ENCODE measurements at places on chromosomes 6 and 20.

- DNase-seq, result no peak
Observed at GRCh38 chr6:38153076-38153797, 333.7 kb downstream of the ZFAND3 start.

DNA sequence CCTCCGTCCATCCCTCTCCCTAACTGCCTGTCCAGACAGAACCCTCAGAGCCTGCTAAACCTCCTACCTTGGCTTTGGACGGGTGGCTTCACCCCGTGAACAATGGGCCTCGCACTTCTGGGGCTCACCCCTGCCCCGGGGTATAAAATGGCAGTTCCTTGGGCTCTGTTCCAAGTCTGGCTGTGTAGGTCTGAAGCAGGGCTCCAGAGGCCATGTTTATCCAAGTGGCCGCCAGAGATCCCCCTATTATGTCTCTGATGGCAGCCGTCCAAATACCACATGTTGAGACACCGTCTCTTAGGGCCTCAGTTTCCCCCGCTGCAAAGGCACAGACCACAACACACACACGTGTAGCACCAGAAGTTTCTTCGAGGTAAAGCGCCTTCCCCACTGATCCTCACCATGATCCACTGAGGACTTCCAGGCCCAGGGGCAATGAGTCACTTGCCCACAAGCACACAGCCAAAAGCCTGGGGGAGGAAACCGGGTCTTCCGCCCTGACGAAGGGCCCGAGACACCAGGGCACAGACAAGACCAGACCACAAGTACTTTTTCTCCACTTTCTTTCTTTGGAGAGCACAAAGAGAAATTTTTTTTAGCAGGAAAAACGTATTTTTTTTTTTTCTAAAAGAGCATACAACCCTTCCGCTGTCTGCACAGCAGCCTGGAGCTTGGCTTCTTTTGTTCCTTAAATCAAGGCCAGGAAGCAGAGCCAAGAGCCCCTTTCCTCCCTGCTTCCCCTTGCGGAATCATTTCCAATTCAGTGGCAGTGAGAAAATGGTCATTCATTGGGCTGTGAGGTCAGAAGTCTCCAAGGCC is 11.8 kb downstream of the CPNE5 start:
- no peak for DNase-seq

DNA sequence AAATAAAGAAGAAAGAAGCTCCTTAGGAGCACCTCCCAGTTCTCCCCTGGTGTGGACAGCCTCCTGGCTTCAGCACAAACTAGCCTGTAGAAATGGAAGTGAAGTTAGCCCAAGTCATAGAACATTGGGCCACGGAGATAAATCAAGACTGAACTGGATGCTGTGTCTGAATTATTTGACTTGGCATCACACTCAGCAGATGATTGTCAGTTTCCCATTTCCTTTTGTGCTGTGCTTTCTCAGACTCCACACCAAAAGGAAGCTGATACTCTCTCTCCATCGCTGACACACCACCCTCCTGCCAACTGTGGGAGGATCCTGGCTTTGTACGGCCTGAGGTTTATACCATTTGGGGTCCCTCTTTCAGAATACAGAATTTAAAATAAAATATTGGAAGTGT is 209.8 kb downstream of the TFAP2A start:
- no peak for DNase-seq

DNA sequence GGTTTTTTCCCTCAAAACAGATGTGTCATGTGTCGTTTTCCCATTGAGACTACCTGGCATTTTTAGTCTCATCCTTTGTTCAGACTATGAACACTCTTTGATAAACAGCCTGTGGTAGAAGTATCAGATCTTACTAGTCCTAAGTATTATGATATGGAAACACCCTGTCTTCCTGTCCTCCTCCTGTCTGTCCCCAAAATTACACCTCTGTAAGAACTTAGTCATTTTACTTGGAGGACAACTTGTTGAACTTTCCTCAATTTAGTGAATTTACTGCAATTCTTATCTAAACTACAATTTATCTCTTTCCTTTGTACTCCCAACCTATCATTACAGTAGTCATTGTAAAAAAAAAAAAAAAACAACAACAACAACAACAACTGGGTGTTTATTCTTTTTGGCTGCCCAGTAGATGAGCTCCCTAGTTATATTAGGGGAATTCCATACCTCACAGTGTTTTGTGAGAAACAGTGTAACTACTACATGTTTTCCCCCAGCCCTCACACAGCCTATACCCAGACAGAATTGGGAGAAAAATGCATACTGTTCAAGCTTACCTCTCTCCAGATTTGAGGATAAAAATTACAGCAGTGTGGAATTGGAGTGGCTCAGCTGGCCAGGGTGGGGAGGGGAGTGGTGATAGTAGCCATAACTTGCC is 18.5 kb upstream of the ERVFRD-1 start:
- DNase-seq, result no peak

GRCh38 chr6:105620878-105621277 is 218.0 kb upstream of the PREP start:
- DNase-seq, result no peak

- no peak for DNase-seq
Observed at GRCh38 chr6:1015825-1016224, 296.1 kb upstream of the FOXQ1 start.

DNA sequence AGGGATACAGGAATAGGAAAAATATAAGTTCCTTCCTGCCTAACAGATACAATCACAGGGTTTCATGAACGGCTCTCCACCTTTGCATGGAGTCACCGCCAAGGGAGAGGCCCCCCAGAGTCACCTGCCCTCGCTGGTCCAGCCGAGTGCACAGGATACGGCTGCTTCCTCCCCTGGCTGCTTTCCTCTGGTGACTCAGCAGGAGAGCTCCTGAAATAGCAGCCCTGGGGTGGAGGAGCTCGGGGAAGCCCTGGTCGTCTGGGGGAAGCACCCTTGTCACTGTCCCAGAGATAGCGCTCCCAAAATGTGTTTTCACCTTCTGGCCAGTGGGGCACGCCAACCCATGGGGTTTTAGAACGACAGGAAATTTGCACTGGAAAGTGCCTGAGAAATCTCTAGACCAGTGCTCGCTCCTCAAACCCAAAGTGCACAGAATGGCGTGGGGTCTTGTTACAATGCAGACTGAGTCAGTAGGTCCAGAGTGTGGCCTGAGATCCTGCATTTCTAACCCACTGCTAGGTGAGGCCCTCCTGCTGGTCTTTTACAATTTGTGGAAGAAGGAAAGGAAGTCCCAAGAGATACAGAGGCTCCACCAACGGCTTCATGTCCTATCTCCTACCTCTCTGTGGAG is 35.9 kb upstream of the FAM50B start:
- no peak for DNase-seq

DNA sequence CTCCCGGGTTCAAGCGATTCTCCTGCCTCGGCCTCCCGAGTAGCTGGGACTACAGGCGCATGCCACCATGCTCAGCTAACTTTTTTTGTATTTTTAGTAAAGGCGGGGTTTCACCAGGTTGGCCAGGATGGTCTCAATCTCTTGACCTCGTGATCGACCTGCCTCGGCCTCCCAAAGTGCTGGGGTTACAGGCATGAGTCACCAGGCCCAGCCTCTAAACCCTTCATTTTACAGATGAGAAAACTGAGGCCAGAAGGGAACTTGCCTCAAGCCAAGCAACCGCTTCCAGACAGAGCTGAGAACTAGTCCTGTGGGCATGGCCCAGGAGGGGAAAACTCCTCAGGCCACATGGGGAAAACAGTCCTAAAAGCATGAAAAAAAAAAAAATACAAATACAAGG is 47.1 kb downstream of the ZMYND8 start:
- DNase-seq, result no peak

DNA sequence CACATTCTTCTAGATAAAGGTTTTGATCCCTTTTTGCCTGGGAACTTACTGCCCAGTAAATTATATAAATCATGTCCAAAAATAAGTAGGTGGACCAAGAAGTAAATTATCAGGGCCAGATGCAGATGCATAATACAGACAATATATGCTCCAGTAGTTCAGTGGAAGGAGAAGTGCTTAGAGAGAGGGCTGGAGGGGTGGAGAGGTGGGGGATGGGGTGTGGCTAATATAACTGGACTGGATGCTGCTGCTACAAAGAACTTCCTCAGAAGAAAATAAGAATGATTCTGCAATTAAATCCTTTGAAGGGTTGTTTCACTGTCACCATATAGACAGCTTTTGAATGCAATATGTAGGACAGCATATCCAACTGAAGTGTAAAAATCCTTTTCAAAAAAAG is 14.8 kb upstream of the TFAP2D start:
- no peak for DNase-seq

- DNase-seq, result no peak
Observed at GRCh38 chr20:25508083-25508770, 77.1 kb downstream of the NINL start.

DNA sequence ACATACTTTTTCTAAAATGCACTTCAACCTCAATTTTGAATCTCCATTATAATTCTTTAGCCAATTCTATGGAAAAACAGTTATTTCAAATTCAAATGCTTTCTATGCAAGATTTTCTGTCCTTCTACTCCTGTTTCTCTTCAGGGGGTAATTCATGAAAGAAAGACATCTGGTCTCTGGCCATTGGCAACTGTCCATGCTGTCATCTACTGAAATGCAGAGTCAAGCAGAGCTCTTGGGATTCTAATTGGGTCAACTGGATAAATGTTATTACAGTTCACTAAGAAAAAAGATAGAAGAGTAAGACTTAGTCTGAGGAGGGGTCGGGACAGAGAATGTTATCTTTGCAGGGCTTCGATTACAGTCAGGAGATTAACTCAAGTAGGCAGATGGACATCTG is 22.0 kb upstream of the BMP5 start:
- no peak for DNase-seq

DNA sequence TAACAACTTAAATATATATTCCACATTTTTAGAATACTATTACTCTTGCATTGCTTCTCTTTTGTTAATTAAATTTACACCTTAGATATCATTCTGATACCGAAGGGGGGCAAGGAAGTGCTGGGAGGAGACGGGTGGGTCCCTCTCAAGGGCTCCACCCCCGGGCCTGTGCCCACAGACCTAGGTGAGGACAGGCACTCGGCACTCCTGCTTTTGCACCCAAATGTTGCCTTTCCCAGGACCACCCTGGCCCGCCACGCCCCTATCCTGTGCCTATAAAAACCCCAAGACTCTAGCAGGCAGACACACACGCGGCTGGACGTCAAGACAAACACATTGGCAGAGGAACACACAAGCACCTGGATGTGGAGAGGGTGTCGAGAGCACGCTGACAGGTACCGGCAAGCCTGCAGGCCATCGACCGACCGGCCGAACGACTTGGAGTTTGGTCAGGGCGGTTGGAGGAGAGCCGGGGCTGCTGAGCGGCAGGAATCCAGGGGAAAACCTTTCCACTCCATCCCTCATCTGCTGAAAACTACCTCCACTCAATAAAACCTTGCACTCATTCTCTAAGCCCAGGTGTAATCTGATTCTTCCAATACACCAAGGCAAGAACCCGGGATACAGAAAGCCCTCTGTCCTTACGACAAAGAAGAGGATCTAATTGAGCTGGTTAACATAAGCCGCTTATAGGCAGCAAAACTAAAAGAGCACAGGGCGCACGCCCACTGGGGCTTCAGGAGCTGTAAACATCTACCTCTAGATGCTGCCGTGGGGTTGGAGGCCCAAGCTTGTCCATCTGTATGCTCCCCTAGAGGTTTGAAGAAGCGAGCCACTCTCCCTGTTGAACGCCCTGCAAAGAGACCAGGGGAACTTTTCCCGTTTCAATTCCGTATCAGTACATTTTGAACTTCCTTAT is 197.4 kb upstream of the PRSS16 start:
- no peak for DNase-seq

- no peak for DNase-seq
Observed at GRCh38 chr6:141846639-141847038, 286.1 kb upstream of the GJE1 start.

GRCh38 chr20:334578-334977 is 9.2 kb downstream of the SOX12 start:
- DNase-seq, result no peak

DNA sequence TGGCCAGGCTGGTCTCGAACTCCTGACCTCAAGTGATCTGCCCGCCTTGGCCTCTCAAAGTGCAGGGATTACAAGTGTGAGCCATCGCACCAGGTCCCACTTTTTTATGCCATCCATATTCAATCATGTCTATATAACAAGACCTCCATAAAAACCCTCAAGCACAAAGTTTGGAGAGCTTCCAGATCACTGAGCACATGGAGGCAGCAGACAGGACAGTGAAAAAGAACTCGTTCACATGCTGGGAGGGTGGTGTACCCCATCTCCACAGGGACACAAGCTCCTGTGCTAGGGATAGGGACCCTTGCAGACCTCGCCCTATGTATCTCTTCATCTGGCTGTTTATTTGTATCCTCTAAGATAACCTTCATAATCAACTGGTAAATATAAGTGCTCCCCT is 30.3 kb downstream of the KIF13A start:
- no peak for DNase-seq

GRCh38 chr20:63037669-63038268 is 31.0 kb upstream of the BHLHE23 start:
- no peak for DNase-seq

DNA sequence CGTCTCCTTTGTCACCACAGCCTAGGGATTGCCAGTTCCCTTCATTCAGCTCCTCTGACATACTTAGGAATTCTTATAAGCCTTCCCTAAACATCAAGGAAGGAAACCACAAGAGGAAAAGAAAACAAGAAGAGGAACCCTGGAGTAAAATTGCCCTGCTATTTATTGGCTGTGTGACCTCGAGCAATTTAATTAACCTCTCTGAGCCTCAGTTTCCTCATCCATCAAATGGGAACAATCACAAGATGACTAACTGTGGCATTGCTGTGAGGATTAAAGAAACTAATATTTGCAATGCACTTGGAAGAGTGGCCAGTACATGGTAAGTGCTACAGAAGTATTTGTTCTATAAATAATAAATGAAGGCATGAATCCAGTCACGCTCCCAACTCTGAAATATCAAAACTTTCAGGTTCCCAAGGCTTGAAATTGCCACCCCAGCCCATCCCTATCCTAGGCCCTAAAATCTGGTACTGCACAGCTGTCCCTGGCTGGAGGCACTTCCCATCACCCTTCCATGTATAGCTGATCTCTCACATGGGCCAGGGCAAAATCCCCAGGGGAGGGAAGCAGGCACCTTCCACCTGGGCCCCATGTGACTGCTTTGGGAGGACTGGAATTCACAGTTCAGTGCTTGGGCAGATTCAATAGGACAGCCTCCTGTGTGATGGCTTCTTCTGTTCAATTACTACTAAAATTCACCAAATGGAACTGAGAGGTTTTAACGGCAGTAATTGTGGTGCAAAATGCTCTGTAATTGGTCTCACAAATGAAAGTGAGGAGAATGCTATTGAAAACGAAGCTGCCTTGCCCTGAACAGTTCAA is 78.0 kb upstream of the MAFB start:
- DNase-seq, result no peak

GRCh38 chr6:130027948-130028347 is 9.6 kb downstream of the L3MBTL3 start:
- no peak for DNase-seq

GRCh38 chr6:131062241-131063027 is 611 bp downstream of the EPB41L2 start:
- no peak for DNase-seq

- no peak for DNase-seq
Observed at GRCh38 chr6:118333772-118334171, 214.3 kb upstream of the PLN start.

GRCh38 chr6:53059648-53060589 is 5.3 kb upstream of the FBXO9 start:
- DNase-seq, result no peak
